ENCODE measurements at places on chromosomes 16 and 17. TPM values are rescaled to one million over a fixed set of nuclear protein-coding genes. Genes with fewer than 3 reads are reported as not detected.
A peak's percentile ranks its signal among the peaks of the same experiment; 100 is the strongest.

GRCh38 chr17:77326076-77326591, 185.4 kb downstream of the SEC14L1 start:
- H3K4me1 ChIP-seq = peaks cover 58% of the 10 kb centered on the region
- no peaks in the 10 kb centered on the region for H3K36me3 ChIP-seq
- H3K4me3 ChIP-seq = no peak overlapping the region
- H3K27me3 ChIP-seq = no peaks in the 10 kb centered on the region

KRT39 gene
- total RNA-seq = not detected

DNA sequence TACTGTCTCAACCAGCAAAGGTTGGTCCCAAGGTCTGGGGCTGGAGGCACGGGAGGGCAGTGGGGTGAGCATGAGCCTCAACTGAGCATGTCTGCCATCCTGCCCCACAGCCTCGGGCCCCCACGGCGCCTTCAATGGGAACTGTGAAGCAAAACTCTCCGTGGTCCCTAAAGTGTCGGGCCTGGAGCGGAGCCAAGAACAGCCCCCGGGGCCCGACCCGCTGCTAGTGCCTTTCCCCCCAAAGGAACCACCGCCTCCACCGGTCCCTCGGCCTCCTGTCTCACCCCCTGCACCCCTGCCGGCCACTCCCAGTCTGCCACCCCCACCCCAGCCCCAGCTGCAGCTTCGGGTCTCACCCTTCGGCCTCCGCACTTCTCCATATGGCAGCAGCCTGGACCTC, 4.2 kb downstream of the FBRS start:
- DNase-seq = no peak
- H3K4me1 ChIP-seq = peaks cover 30% of the 10 kb centered on the region
- no peaks in the 10 kb centered on the region for H3K27me3 ChIP-seq
- no peak overlapping the region for H3K4me3 ChIP-seq
- peaks cover 25% of the 10 kb centered on the region for H3K36me3 ChIP-seq
- no peak overlapping the region for H3K27ac ChIP-seq

- no peak for DNase-seq
- no peak overlapping the region for H3K27ac ChIP-seq
- H3K36me3 ChIP-seq = no peaks in the 10 kb centered on the region
- no peak overlapping the region for H3K4me3 ChIP-seq
- H3K27me3 ChIP-seq = no peaks in the 10 kb centered on the region
- no peaks in the 10 kb centered on the region for H3K4me1 ChIP-seq
Measured at GRCh38 chr16:26220894-26221293, 529.1 kb downstream of the HS3ST4 start.

- DNase-seq = no peak
- H3K4me3 ChIP-seq = no peak overlapping the region
- H3K4me1 ChIP-seq = no peaks in the 10 kb centered on the region
- H3K36me3 ChIP-seq = no peaks in the 10 kb centered on the region
- peaks cover 28% of the 10 kb centered on the region for H3K27me3 ChIP-seq
Measured at GRCh38 chr17:79097226-79098055, 22.8 kb downstream of the ENGASE start.

TMEM114 gene
- not detected for total RNA-seq

HOXB9 gene
- total RNA-seq = not detected

KRT40 gene
- total RNA-seq = not detected

DNA sequence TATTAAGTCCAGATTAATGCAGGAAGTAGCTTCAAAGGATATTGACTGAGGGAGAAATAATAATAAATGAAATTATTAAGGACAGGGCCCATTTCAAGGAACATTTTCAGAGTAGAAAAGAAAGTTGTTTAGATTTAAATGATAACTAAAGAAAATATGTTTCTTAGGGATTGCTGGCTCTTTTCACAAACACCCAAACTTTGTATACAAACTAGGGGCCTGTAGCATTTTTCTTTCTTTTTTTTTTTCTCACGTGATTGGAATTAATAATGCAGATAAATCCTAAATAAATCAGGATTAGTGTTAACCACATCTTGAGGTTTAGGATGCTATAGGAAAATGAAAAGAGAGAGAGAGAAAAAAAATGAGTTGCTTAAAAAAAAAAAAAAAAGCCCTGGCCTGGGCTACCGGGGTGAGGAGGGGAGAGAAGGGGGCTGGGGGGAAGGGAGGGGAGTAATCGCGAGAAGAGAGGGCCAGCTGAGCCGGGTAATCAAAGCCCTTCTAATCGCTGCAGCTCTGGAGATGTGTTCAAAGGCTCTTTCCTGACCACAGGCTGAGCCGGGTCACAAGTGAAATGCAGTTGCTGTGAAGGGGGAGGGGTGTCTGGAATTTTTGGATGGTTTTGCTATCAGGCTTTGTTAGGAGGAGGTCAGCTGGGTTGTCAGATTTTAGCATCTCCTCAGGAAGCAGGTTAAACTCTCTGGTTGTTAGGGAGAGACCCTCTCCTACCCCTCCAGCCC, 104.6 kb upstream of the ZFHX3 start:
- H3K4me3 ChIP-seq = no peak overlapping the region
- peaks cover 7% of the 10 kb centered on the region for H3K4me1 ChIP-seq
- H3K27me3 ChIP-seq = no peaks in the 10 kb centered on the region
- no peak for DNase-seq
- no peaks in the 10 kb centered on the region for H3K36me3 ChIP-seq

- DNase-seq = no peak
- peaks cover 14% of the 10 kb centered on the region for H3K4me1 ChIP-seq
- H3K36me3 ChIP-seq = no peaks in the 10 kb centered on the region
- H3K27ac ChIP-seq = no peak overlapping the region
- no peak overlapping the region for H3K4me3 ChIP-seq
Measured at GRCh38 chr17:358491-359151, 6.0 kb upstream of the RPH3AL start.

GRCh38 chr17:16342979-16343378, 10.3 kb downstream of the CENPV start:
- H3K4me3 ChIP-seq = no peak overlapping the region
- DNase-seq = no peak
- no peaks in the 10 kb centered on the region for H3K4me1 ChIP-seq
- no peaks in the 10 kb centered on the region for H3K27me3 ChIP-seq
- peaks cover 3% of the 10 kb centered on the region for H3K36me3 ChIP-seq

COG7 gene
- 17.7 TPM for total RNA-seq

GRCh38 chr17:72407336-72407909, 286.6 kb downstream of the SOX9 start:
- no peak for DNase-seq
- peak overlapping the region; percentile 67 for H3K27ac ChIP-seq
- peaks cover 4% of the 10 kb centered on the region for H3K36me3 ChIP-seq
- no peaks in the 10 kb centered on the region for H3K27me3 ChIP-seq
- no peak overlapping the region for H3K4me3 ChIP-seq

DNA sequence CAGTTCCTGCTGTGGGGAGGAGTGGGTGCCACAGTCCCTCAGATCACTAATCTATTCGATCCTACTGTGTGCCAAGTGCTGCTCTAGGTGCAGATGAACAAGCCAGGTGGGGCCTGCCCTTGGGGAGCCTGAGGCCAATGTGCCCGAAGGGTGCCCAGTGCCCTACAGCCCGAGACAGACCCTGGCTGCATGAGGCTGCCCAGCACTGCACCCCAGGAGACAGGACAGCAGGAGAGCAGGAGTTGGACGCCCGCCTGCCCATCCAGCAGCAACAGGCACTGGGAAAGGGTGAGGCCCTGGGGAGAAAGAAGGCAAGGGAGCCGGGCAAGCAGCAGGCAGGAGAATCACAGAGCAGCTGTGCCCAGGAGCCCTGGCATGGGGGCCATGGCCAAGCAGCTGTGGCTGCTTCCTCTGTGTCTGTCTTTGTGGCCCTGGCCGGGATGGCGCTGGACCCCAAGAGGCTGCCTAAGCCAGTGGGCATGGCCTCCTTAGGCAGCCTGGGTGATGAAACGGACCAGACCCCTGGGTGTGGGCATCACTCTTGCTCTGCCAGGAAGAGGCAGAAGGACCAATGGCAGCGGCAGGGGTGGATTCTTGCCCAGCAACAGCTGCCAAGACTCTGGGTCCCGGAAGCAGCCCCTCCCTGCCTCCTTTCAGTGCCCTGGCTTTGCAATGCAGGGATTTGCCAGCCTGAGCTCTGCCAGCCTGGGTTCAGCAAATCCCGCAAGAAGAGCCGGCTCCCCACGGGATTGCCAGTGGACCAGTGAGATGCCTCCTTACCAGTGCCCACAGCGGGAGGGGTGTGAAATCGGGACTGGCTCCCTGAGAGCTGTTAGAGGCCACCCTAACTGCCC, 179.6 kb upstream of the TNRC6C start:
- no peak overlapping the region for H3K4me3 ChIP-seq
- no peak for DNase-seq
- peaks cover 24% of the 10 kb centered on the region for H3K4me1 ChIP-seq
- peak overlapping the region; percentile 85 for H3K27ac ChIP-seq
- peaks cover 7% of the 10 kb centered on the region for H3K27me3 ChIP-seq

- no peaks in the 10 kb centered on the region for H3K4me1 ChIP-seq
- DNase-seq = no peak
- no peaks in the 10 kb centered on the region for H3K36me3 ChIP-seq
- H3K27me3 ChIP-seq = peaks cover 28% of the 10 kb centered on the region
- no peak overlapping the region for H3K27ac ChIP-seq
Measured at GRCh38 chr17:27760069-27760885, 40.1 kb downstream of the NOS2 start.

DNA sequence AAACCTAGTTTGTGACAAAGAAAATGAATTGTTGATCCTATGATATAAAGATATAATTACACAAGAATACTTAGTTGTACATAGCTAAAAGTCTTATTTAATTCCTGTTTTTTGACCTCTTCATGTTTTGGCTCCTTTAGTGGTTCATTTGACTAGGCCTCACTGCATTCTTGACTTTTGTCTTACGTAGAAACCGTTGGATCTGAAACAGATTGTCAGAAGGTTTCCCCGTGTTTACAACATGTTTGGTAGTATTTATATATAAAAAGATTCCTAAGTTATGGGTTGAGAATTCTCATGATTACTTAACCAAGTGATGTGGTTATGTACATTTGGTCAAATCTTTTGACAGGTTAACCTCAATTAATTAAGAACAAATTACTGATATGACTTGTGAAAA, 162.8 kb downstream of the BCAS3 start:
- no peaks in the 10 kb centered on the region for H3K27me3 ChIP-seq
- H3K4me3 ChIP-seq = no peak overlapping the region
- no peaks in the 10 kb centered on the region for H3K4me1 ChIP-seq
- no peak overlapping the region for H3K27ac ChIP-seq
- no peaks in the 10 kb centered on the region for H3K36me3 ChIP-seq
- DNase-seq = no peak

DNA sequence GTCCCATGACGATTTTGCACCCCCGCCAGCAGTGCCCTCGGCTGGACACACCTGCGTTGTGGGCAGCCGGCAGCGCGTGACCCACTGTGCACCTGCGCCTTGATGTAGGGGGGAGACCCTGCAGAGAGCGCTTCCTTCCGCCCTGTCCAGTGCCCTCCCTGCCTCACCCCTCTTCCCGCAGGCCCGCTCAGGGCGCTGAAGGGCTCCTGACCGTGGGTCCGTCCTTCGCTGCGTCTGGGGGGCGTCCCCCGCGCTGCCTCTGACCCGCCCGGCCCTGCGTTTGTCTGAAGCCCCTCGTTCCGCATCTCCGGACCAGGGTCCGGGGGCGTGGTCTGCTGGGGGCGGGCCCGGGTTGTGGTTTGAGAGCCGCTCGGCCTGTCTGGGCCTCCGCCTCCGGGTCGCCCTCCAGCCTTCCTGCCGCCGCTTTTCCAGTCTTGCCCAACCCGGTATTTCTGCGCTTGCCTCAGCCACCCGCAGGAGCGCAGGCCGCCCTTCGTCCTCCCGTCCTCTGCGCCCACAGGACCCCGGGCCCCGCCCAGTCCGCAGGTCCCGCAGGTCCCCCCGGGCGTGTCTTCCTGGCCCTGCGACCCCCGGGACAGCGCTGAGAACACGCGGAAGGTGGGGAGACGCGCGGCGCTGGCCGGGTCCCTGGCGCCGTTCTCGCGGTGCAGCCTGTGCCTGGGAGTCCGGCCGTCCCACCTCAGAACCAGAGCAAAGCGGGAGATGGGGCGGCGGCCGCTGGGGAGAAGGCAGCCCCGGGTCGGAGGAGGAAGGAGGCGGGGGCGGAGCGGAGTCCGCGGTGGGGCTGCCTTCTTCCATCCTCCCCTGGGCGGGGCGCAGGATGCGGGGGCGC, 4.0 kb upstream of the IL17C start:
- peaks cover 6% of the 10 kb centered on the region for H3K36me3 ChIP-seq
- no peak overlapping the region for H3K27ac ChIP-seq
- DNase-seq = no peak
- peaks cover 4% of the 10 kb centered on the region for H3K27me3 ChIP-seq

DNA sequence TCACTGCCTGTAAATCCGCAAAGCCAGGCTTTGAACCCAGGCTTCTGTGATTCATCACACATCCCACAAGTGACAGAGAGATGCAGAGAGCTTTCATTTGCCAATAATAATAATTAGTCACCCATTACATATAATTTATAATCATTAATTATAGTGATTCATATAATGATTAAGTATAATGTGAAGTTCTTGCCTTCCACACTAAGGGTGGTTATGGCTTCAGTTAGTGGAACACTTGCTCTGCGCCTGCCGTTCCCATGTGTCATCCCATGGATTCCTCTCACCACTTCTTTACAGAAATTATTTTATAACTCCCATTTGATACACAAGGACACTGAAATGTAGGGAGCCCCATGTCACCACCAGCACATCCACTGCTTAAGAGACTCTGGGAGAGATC, 39.8 kb upstream of the XYLT1 start:
- no peaks in the 10 kb centered on the region for H3K4me1 ChIP-seq
- no peaks in the 10 kb centered on the region for H3K27me3 ChIP-seq
- H3K27ac ChIP-seq = no peak overlapping the region
- no peaks in the 10 kb centered on the region for H3K36me3 ChIP-seq
- H3K4me3 ChIP-seq = no peak overlapping the region
- no peak for DNase-seq

PIK3R5 gene
- total RNA-seq = not detected

C17orf67 gene
- 1.8 TPM for total RNA-seq

- no peak overlapping the region for H3K4me3 ChIP-seq
- peaks cover 3% of the 10 kb centered on the region for H3K27me3 ChIP-seq
- no peak for DNase-seq
- no peak overlapping the region for H3K27ac ChIP-seq
- peaks cover 6% of the 10 kb centered on the region for H3K4me1 ChIP-seq
Measured at GRCh38 chr16:48235556-48236136, 8.5 kb upstream of the LONP2 start.

SNX20 gene
- not detected for total RNA-seq

ACSM5 gene
- total RNA-seq = 1.7 TPM

- H3K27ac ChIP-seq = no peak overlapping the region
- no peaks in the 10 kb centered on the region for H3K4me1 ChIP-seq
- no peaks in the 10 kb centered on the region for H3K27me3 ChIP-seq
- H3K36me3 ChIP-seq = no peaks in the 10 kb centered on the region
- DNase-seq = no peak
Measured at GRCh38 chr16:51532551-51532950, 381.5 kb upstream of the SALL1 start.

PLEKHM1 gene
- 37.3 TPM for total RNA-seq

DNA sequence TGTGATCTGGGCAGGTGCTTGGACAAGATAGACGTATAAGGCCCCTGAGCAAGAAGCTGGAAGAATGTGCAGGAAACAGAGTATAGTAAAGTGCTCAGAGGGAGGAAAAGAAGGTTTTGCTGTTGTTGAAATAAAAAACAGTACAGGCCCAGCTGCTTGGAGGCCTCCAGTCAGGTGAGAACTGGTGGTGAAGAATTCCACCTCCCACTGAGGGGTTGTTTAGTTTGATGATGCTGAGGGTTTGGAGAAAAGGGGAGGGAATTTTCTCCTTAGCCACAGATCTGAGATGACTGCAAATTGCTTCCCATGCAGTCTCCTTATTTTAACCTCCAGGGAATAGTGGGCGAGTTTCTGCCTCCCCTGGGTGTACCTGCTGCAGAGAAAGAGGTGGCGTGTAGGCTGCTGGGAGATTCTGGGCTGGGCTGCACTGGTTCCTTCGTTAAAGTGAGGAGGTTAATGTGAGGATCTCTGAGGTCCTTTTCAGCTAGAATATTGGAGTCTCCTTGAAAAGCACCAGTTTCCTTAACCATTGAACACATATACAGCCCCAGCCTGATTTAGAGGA, 25.8 kb downstream of the SMPD3 start:
- peaks cover 10% of the 10 kb centered on the region for H3K27me3 ChIP-seq
- DNase-seq = peak; percentile 32
- H3K36me3 ChIP-seq = no peaks in the 10 kb centered on the region
- H3K4me1 ChIP-seq = peaks cover 6% of the 10 kb centered on the region
